Forelimb muscle (tissue), 1 donor: ENCODE measurements at places on chromosomes 7 and 10. TPM values are rescaled to one million over a fixed set of nuclear protein-coding genes. Genes with fewer than 3 reads are reported as not detected.

- no peak for DNase-seq
These were observed 336.0 kb downstream of the ADARB2 start for GRCh38 chr10:1401071-1401965.

DNA sequence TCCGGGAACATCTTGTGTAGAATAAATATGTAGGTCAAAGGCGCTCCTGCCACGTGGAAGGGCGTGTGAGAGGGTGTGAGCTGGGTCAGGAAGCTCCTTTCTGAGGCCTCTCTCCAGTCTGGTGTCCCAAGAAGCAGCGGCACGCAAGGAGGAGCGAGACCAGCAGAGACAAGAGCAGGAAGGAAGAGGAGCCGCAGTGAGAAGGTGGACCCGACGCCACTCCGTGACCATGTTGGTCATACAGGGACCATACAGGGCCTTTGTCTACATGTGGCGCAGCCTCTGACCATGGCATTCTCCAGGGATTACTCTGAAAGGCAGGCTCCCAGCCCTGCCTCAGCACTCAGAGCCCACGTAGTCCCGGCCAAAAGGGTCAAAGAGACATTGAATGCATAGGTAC lies 26.2 kb upstream of the EN2 start:
- no peak for DNase-seq

GRCh38 chr10:74189999-74190421 lies 39.0 kb downstream of the ADK start:
- DNase-seq: no peak

DNA sequence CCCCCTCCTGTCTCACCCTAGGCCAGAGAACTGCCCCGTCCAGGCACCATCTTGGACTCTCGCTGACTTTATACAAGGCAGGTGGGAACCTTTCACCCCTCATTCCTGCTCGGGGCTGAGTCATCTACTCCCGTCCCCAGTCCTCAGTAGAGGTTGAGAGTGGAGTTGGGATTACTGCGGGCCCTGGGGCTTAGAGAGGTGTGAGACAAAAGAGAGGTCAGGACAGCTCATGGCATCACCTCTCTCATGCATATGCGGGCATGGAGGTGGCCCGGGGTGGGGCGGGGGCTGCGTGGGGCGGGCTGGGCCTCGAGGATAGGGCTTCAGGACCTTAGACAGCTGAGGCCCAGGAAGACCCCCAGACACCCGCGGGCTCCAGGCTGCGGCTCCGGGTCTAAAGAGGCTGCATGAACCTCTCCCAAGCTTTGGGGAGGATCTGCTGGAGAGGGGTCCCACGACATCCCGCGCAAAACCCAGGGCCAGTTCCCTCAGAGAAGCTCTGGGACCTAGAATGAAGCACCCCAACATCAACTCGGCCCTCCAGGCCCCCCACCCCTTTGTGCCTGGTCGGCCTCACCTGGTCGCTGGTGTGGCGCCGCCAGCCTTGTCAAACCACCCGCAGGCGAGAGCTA lies 317 bp downstream of the PDZD7 start:
- no peak for DNase-seq

GRCh38 chr7:151597541-151598444 lies 78.1 kb upstream of the RHEB start:
- no peak for DNase-seq

GRCh38 chr7:127807340-127807739 lies 155.3 kb downstream of the SND1 start:
- DNase-seq: no peak

GRCh38 chr7:125147047-125147446 lies 217.4 kb upstream of the POT1 start:
- no peak for DNase-seq

Gene TSPAN12
- 67.6 TPM for polyA plus RNA-seq

Gene GSTO2
- polyA plus RNA-seq: 0.99 TPM
